ENCODE measurements at places on chromosomes 1 and 21.

GRCh38 chr21:37513383-37513782, 146.8 kb downstream of the DYRK1A start:
- DNase-seq: no peak

DNA sequence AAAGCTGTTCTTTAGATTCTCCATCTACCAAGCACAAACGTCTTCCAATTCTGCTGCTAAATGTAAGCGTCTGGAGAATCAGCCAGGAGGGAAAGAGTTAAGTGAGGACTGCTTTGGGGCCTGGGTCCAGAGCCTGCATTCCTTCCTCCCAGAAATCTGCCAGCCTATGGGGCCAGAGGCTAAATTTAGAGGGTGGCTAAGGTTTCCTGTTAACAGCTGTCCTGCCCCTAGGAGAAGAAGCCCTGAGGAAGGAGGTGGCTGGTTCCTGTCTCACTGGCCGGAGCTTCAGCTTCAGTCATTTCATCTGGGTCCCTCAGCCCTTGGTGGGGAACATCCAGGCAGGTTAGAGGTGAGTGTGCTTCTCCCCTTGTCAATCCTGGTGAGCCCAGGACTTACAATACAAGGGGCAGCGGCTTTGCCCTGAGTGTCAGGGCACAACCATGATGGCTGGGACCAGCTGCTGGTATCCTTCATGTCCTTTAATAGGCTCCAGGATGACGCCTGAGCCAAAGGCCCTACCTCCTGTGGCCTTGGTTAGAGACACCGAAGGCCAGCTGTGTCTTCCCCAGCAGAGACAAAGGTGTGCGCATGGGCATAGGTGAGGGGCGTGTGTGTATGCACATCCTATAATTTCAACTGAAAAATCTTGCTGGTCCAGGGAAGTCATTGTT, at the start of gene STYXL2:
TSS of gene STYXL2 (plus strand) at position 230 of the 671 bp plus-strand sequence. CDS start 775 bp downstream, outside the sequence.
- DNase-seq: no peak

DNA sequence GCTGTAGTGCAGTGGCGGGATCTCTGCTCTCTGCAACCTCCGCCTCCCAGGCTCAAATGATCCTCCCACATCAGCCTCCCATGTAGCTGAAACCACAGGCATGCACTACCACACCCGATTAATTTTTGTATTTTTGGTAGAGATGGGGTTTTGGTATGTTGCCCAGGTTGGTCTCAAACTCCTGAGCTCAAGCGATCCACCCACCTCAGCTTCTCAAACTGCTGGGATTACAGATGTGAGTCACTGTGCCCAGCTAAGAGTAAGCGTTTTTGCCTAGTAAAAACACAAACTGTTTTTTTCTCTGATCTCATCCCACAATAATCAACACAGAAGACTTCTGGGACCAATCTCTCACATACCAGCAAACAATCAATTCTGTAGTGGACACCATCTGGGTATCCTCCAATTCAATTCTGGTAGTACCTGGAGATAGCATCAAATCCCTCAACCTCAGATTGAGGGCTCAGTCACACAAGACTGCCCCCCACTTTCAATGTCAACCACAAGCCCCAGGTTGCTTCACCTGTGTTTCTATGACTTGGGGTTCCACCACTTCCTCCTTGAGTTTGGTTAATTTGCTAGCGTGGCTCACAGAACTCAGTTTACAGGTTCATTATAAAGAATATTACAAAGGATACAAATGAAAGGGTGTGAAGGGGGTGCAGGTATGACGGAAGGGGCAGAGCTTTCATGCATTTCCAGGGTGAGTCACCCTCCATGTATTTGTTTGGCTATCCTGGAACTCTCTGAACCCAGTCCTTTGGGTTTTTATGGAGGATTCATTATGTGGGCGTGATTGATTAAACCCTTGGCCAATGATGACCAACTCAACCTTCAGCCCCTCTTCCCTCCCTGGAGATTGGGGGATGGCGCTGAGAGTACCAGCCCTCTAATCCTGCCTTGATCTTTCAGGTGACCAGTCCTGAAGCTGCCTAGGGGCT, 40.0 kb upstream of the RHOU start:
- no peak for DNase-seq

DNA sequence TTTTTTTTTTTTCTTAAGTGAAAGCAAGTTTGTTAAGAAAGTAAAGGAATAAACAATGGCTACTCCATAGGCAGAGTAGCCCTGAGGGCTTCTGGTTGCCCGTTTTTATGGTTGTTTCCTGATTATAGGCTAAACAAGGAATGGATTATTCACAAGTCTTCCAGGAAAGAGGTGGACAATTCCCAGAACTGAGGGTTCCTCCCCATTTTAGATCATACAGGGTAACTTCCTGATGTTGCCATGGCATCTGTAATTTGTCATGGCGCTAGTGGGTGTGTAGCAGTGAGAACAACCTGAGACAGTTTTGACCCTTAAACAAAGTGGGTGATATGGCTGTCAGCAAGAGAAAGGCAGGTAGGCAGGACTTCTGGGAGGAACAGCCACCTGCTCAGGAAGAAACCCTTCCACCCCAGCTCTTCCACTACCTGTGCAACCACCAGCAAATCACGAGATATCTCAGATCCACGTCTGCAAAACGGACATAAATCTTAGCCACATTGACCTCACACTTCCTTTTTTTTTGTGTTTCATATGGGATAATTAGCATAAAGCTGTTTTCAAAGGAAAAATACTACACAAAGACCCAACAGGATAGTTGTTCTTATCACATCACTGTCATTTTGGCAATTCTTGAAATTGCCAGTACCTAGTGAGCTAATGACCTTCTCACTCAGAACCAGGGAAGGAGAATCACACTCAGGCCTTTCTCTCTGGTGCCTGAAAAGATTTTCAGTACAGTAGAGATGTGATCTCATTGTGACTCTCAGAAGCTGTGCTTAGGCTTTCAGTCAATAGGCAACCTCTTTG, 34.8 kb upstream of the DUSP10 start:
- peak; percentile 30 for DNase-seq

- no peak for DNase-seq
These were observed 1.0 kb downstream of the FAM78B start for GRCh38 chr1:166165661-166166328.

DNA sequence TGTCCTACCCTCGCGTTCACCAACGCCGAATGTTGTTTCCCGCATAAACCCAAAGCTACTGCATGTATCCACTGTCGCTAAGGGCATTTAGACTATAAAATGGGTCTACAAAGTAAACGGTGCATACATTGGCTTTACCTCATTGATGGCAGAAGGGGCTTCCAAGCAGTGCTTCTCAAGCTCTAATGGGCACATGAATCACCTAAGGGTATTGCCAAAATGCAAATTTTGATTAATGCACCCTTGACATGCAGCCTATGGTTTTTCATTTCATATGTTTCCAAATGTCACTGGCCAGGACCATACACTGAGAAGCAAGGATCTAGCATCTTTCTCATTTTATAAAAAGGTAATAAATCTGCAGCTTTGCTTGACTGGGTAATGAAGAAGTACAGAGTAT, 2.7 kb downstream of the OR6F1 start:
- no peak for DNase-seq

GRCh38 chr1:223224465-223224864, 81.4 kb upstream of the TLR5 start:
- DNase-seq: no peak

DNA sequence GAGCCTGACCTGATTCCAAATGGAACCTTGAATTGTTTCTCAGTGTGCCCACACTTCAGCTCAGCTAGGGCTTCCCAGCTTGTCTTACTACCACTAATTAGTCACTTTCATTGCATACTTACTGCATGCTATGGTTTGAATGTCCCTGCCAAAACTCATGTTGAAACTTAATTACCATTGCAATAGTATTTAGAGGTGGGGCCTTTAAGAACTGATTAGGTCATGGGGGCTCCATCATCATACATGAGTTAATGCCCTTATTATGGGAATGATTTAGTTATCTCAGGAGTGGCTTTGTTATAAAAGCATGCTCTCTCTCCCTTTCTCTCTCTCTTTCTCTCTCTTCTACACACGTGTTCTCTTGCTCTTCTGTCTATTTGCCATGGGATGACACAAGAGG, 68.3 kb downstream of the NENF start:
- no peak for DNase-seq

- DNase-seq: no peak
These were observed 40.2 kb upstream of the SIPA1L2 start for GRCh38 chr1:232669981-232670747.

- no peak for DNase-seq
These were observed 157.9 kb upstream of the CHRM3 start for GRCh38 chr1:239228451-239228850.

- no peak for DNase-seq
These were observed 3.8 kb downstream of the PHGDH start for GRCh38 chr1:119715542-119715941.

GRCh38 chr1:109484519-109484975, 842 bp downstream of the ATXN7L2 start:
- no peak for DNase-seq

DNA sequence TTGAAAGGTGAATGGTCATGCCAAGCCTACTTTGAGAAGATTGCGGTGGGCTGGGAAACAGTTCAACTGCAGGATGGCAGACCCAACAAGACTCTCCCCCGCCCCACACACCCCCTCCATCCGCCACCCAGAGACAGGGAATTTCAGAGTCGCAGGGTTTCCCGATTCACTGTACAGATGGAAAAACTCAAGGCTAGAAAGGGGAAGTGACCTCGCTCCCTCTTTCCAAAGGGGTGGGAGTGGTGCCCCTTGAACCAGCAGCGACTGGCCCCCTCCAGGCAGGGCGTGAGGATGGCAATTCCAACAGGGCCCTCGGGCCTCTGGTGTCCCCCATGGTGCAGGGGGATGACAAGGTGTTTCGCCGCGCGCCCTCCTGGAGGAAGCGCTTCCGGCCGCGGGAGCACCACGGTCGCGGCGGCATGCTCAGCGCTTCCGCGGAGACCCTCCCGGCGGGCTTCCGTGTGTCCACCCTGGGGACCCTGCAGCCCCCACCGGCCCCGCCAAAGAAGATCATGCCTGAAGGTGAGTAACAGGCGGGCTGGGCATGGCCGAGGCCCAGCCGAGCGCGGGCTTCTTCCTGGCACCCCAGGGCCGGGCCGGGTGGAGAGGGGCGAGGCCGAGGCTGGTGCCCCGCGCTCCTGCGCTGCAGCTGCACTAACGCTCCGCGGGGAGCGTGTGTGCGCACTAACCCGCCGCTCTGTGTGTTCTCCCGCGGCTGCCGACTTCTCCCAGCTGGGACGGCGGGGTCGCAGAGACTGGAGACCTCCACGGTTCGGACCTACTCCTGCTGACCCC, 10.4 kb downstream of the MYOG start:
- DNase-seq: no peak

DNA sequence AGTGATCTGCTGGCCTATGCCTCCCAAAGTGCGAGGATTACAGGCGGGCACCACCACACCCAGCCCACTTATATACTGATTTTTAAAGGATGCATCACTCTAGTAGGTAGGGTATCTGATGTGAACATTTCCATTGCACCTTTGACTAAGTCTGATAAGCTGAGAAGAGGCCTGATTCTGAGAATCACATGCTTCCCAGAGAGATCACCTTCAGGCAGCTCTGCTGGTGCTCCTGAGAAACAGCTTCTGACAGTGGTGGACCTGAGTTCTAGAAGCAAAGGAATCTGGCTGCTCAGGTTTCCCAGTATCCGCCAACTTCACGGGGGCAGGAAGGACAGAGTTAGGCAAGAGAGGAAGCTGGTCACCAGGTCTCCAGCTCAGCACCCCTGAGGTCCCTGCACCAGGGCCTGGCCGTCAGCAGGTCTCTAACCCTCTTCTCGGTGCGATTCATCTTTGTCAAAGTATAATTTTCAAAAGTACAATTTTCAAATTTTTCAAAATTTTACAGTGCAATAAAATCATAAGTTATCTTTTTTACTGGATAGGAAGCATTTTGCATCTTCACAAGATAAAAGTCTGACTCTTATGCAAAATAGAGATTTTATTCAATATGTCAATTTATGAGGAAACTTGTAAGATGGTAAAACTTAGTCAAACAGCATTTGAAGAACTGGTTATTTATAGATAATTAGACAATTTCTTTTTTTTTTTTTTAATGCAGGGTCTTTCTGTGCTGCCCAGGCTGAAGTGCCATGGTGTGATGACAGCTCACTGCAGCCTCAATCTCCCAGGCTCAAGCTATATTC, 25.8 kb upstream of the MPZL1 start:
- DNase-seq: no peak

DNA sequence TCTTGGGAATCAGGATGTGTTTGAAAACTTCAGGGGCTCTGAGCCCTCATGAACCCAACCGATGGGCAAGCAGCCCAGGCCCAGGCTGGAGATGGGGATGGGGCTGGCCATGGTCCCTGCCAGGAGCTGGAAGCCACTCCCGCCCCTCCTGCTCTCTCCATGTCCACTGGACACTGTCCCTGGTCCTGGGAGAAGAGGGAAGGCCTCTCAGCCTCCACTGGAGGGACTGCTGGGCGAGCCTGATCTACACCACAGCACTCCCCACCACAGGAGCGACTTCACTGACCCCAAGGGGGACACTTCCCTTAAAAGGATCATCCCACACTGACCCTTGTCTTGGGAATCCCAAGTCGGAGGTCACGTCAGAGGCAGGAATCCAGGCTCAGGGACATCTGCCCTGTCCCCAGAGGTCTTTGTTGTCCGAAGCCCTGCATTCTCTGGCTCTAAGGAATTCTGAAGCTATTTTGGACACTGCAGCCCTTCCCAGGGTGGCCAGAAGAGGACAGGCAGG, 16.9 kb upstream of the COL18A1 start:
- no peak for DNase-seq

GRCh38 chr1:246544001-246544400, 22.1 kb downstream of the TFB2M start:
- DNase-seq: no peak

GRCh38 chr1:198606020-198606438, 32.8 kb upstream of the PTPRC start:
- DNase-seq: no peak

GRCh38 chr1:223059526-223059925, 83.5 kb downstream of the TLR5 start:
- DNase-seq: no peak

DNA sequence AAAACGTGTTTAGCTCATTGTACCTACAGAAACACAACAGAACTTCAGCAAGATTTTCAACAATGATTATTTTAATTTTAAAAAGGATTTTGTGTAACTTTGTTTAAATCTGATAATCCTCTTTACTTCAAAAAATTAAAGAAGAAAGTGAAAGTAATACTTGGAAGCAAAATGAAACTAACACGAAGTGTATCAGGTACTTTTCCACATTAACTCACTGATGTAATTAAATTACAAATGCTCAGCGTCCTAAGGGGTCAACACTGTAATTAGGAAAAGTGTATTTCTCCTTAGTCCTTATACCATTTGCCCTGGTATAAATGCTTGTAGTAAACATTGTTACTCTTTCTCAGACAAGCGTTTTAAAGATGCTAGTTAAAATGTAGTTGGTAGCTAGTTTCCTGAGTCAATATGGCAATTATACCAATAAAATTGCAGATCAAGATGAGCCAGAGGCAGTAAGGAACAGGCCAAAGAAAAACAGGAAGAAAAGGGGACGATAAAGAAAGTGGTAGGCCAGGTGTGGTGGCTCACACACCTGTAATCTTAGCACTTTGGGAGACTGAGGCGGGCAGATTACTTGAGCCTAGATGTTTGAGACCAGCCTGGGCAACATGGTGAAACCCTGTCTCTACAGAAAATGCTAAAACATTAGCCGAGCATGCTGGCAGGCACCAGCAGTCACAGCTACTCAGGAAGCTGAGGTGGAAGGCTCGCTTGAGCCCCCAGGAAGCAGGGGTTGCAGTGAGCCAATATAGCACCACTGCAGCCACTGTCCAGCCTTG, 553.0 kb downstream of the SMYD3 start:
- no peak for DNase-seq

Data from kidney capillary endothelial cell (primary cell).